Fibroblast of lung (primary cell): ENCODE measurements at places on chromosomes 13 and 19.

- no peak for DNase-seq
These were observed 165.2 kb downstream of the GGACT start for GRCh38 chr13:100423375-100423774.

GRCh38 chr19:16449330-16449961, 22.3 kb downstream of the EPS15L1 start:
- peak; percentile 13 for DNase-seq

GRCh38 chr19:2288818-2289713, 7.1 kb upstream of the PEAK3 start:
- no peak for DNase-seq

DNA sequence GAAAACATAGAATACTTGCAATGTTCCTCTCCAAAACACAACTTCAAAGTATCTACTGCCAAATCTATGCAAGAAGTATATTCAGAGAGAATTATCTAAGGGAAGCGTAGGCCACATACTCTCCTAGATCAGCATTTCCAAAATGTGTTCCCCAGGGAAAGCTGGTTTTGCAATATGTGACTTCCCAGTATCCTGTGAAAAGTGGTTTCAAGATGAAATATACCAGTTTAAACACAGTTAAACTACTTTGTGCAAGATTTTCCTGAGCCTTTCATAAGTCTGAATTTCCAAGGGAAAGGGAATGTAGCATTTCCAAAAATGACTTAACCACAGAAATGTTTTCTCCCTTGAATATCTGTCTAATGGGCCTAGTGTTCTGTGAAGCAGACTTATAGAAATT, 7.6 kb downstream of the STARD13 start:
- peak; percentile 57 for DNase-seq

- DNase-seq = no peak
These were observed 2.5 kb upstream of the CACNG8 start for GRCh38 chr19:53960187-53960586.

DNA sequence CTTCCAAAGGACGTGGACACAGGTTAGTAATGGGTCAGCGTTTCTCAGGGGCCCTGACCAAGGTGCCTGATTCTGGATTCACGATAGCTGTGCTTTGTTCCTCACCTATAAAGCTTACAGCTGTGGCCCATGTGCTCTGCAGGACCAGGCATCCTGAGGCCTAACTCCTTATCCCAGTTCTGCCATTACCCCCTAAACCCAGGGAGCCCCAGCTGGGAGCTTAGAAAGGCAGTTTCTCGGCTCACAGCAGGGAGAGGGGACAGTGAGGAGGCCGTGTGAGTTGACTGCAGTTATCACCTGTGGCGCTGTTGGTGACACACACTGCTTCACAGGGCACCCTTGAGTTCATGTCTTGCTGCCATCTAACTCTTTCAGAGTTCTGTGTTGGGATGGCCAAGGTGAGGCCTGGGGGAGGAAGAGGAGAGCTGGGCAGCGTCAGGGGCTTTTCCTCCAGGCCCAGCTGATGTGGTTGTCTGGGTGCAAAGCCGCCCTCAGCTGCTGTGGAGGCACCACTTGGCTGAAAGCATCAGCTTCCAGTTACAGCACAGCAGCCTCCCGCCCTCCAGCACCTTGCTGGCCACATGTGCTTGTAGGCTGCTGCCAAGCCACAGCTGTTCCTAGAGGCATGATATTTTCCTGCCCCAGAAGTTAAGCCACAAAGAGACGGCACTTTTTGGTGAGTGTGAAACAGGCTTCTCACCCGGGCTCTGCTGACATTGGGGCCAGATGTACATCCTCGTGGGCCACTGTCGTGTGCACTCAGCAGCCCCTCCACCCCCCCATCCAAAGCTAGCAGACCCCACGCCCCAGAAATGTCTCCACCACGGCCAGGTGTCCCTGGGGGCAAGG, 99.6 kb upstream of the MCF2L start:
- no peak for DNase-seq

- no peak for DNase-seq
These were observed 429.6 kb downstream of the KLF12 start for GRCh38 chr13:73704587-73704986.

DNA sequence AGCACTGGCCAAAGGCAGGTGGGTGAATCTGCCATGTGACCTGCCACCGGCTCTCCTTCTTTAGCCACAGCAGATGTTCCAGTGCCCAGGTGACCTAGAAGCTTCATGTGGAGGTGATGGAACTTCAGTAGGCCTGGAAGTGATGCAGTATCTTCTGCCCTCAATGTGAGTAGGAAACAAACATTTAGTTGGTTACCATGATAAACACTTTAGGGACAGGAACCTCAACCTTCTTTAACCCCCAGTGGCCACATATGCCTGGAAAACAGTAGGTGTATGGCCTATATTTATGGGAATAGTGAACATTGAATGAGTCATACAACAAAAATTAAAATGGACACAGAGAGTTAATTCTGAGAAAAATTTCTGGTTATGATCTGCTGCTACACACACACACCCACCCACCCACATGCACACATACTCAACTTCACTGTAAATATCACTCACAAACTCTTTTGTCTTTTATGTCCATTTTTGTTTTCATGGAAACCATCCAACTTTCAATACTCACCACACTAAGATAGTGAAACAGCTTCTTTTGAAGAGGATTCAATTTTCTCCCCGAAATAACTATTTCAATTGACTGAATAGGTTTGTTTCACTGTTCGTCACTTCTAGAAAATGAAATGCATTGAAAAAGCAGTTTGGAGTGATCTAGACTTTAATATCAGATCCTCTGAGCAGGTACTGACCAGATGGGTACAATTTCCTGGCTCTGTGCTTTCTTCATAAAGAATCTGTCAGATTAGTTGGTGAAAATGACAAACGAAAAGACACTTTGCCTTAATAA, 97.3 kb downstream of the STARD13 start:
- no peak for DNase-seq

DNA sequence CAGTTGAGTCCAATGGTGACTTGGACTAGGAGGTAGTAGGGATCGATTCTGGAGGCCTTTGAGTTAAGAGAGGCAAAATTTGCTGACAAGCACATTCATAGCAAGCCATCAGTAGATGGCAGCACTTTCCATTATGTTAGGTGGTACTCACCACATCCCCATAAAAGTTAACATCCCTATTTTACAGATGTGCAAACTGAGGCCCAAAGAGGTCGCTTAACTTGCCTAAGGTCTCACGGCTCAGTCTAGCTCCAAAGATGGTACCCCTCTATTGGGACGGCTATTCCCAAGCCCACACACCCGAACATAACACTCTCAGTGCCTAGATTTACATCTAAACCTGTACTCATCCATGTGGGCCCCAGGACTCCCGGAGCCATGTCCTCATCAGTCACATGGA, 21.5 kb upstream of the FOSB start:
- peak; percentile 36 for DNase-seq

DNA sequence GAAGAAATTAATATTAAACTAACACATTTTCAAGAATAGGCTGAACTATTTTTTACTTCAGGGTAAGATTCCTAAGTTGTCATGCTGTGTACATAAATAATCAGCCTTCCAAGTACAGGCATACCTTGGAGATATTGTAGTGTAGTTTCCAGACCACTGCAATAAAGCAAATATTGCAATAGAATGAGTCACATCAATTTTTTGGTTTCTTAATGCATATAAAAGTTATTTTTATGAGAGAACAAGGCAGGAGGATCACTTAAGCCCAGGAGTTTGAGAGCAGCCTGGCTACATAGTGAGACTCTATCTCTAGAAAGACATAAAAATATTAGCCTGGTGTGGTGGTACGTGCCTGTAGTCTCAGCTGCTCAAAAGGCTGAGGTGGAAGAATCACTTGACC, 511.5 kb downstream of the UQCRFS1 start:
- DNase-seq = peak; percentile 57

GRCh38 chr13:50780201-50781015, 63.1 kb downstream of the DLEU7 start:
- peak; percentile 50 for DNase-seq

DNA sequence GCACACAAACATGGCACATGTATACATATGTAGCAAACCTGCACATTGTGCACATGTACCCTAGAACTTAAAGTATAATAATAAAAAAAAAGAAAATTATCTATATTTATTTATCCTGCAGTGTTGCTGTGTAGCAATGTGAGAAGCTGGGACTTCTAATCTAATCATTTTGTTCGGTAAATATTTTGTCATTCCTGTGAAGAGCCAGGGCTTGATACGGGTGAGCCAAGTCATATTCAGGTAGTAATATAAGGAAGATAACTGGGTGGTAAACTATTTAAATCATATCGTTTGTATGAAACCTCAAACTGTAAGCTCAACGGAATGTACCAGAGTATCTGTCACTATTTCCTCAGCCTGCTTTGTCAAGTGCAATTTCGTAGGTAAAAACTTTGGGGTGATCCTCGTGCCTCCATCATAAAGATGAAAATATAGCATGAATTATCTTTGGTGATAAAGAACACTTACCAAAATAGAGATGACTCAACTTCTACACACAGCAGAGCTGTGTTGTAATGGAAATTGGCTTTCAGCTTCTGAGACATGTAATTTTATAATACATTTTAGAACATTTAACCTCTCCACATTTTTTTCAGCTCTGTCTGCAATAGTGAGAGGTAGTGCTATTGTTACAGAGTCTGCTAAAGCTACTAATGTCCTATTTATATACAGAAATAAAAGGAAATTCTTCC, 92.9 kb downstream of the PCDH9 start:
- DNase-seq = peak; percentile 47

DNA sequence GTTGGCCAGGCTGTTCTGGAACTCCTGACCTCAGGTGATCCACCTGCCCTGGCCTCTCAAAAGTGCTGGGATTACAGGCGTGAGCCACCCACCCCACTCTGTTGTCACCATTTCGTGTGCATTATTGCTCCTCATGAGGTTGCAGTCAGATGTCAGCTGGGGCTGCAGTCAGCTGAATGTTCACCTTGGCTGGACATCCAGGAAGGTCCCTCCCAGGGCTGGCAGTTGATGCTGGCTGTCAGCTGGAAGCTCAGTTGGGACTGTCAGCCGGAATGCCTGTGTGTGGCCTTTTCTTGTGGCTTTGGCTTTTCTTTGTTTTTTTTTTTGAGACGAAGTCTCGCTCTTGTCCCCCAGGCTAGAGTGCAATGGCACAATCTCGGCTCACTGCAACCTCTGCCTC, 6.6 kb downstream of the MEGF8 start:
- DNase-seq = no peak

DNA sequence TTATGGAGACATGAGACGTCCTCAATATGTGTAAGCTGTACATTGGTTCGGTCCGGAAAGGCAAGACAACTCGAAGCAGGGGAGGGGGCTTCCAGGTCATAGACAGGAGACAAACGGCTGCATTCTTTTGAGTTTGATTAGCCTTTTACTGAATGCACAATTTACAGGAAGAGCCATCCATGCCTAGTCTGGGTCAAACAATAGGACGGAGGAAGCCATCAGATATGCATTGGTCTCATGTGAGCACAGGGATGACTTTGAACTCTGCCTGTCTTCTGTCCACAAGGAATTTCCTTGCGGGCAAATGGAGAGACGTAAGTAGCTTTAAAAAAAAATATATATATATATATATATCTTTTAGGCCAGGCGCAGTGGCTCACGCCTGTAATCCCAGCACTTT, 1.9 kb upstream of the CCNP start:
- DNase-seq = no peak

DNA sequence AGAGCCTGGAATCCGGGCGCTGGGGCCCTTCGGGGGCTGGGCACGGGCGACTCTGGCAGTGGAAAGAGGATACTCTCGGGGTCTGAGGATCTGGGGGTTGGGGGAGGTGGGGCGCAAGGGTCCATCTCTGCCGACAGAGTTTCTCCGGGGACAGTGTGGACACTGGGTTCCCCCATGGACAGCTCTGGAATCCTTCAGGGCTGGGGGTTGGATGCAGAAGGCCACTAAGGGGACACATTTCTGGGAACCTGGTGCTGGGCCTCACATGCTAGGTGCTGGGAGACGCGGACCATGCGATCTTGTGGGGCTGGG, 2.3 kb downstream of the TGFBR3L start:
- DNase-seq = no peak
